ENCODE measurements at places on chromosomes 3 and 15.
A peak's percentile ranks its signal among the peaks of the same experiment; 100 is the strongest.

GRCh38 chr15:60362321-60363086 lies 35.3 kb downstream of the ANXA2 start:
- DNase-seq: peak; percentile 30

DNA sequence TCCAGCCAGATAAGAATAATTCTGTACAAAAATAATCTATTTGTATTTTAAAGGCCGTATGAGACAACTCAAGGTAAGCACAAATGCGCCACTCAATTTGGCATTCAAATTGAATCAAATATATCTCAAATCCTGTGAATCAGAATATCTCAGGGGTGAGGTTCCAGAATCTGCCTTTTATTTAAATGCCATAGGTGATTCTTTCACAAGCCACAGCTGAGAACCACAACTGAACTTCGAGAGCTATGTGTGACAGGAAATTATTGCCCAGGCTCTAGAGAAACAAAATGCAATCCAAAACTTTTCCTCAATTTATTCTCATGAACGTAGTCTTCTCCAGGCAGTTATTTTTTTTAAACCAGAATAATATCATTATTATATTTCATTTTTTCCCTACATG lies 11.9 kb downstream of the ATP8B4 start:
- no peak for DNase-seq

GRCh38 chr15:71802770-71803169 lies 7.6 kb upstream of the NR2E3 start:
- no peak for DNase-seq

- no peak for DNase-seq
These were observed 3.2 kb upstream of the SIAH2 start for GRCh38 chr3:150765949-150766720.

GRCh38 chr3:150639262-150639661 lies 36.1 kb downstream of the SELENOT start:
- no peak for DNase-seq
